Trophoblast cell (in vitro differentiated cells and primary cell): ENCODE measurements at places on chromosomes 5 and 9.
A peak's percentile ranks its signal among the peaks of the same experiment; 100 is the strongest.

- H3K4me1 ChIP-seq: no peaks in the 10 kb centered on the region
- H3K27me3 ChIP-seq: no peaks in the 10 kb centered on the region
- H3K4me3 ChIP-seq: no peak overlapping the region
- no peaks in the 10 kb centered on the region for H3K36me3 ChIP-seq
- no peak for DNase-seq
Measured at GRCh38 chr9:118165451-118165850, 461.2 kb downstream of the TLR4 start.

- H3K27me3 ChIP-seq: no peaks in the 10 kb centered on the region
- no peaks in the 10 kb centered on the region for H3K4me1 ChIP-seq
- H3K36me3 ChIP-seq: peaks cover 2% of the 10 kb centered on the region
- no peak overlapping the region for H3K27ac ChIP-seq
- no peak for DNase-seq
- H3K4me3 ChIP-seq: no peak overlapping the region
Measured at GRCh38 chr9:110939047-110939446, 99.2 kb downstream of the LPAR1 start.

DNA sequence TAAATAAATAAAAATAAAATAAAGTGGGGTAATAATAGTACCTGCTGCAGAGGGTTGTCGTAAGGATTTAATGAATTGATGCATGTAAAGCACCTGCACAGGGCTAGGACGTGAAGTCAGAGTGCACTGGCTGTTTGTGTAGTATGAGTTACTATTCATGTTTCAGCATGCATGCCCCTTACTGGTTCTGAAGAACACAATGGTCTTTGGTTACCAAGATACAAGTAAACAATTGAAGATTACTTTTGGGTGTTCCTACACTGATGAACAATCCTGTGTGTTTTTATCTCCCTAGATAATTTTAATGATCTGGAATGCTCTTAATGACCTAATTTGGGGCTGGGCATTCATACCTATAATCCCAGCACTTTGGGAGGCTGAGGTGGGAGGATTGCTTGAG lies 23.2 kb upstream of the PRRC2B start:
- no peak overlapping the region for H3K4me3 ChIP-seq
- H3K27me3 ChIP-seq: no peaks in the 10 kb centered on the region
- no peaks in the 10 kb centered on the region for H3K36me3 ChIP-seq
- no peak overlapping the region for H3K27ac ChIP-seq
- peak; percentile 26 for DNase-seq

GRCh38 chr5:172411484-172412072 lies 42.7 kb downstream of the SH3PXD2B start:
- no peak overlapping the region for H3K4me3 ChIP-seq
- DNase-seq: no peak
- H3K27me3 ChIP-seq: no peaks in the 10 kb centered on the region
- no peak overlapping the region for H3K27ac ChIP-seq
- peaks cover 35% of the 10 kb centered on the region for H3K36me3 ChIP-seq
- H3K4me1 ChIP-seq: peaks cover 8% of the 10 kb centered on the region

GRCh38 chr5:176810081-176810597 lies at the start of gene UNC5A:
Gene UNC5A (plus strand): TSS chr5:176810559. CDS start chr5:176810751, 192 bp downstream.
- H3K4me3 ChIP-seq: peak within 1 kb of the TSS; percentile 44
- H3K27me3 ChIP-seq: peaks cover 42% of the 10 kb centered on the region
- H3K4me1 ChIP-seq: peaks cover 6% of the 10 kb centered on the region
- no peaks in the 10 kb centered on the region for H3K36me3 ChIP-seq
- DNase-seq: no peak

- no peak overlapping the region for H3K4me3 ChIP-seq
- H3K27ac ChIP-seq: no peak overlapping the region
- H3K27me3 ChIP-seq: no peaks in the 10 kb centered on the region
- no peaks in the 10 kb centered on the region for H3K4me1 ChIP-seq
Measured at GRCh38 chr5:38707352-38708210, 138.2 kb upstream of the OSMR start.

GRCh38 chr5:102211165-102211564 lies 84.9 kb downstream of the SLCO4C1 start:
- H3K36me3 ChIP-seq: no peaks in the 10 kb centered on the region
- no peak overlapping the region for H3K27ac ChIP-seq
- H3K4me3 ChIP-seq: no peak overlapping the region
- no peaks in the 10 kb centered on the region for H3K4me1 ChIP-seq
